NCI-H1092 (cell line): ENCODE measurements at places on chromosomes 4 and X.
A peak's percentile ranks its signal among the peaks of the same experiment; 100 is the strongest.

DNA sequence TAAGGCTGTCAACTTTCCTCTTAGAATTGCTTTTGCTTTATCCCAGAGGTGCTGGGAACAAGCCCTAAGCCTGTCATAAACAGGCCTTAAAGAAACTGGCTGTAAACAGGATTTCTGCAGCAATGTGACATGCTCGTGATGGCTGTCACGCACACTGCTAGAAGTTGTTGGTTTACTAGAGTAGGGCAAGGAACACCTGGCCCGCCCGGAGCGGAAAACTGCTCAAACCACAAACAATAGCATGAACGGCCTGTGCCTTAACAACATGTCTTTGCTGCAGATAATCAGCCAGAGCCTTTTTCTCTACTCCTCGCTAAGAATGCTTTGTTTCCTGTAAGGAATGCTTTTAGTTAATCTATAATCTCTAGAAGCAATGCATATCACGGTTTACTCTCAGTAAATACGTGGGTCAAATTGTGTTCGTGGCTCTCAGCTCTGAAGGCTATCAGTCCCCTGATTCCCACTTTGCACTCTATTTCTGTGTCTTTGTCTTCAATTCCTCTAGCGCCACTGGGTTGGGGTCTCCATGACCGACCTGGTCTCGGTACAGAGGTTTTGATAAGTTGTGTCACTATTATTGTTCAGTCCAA lies 318.3 kb downstream of the GLUD2 start:
- DNase-seq, result no peak

DNA sequence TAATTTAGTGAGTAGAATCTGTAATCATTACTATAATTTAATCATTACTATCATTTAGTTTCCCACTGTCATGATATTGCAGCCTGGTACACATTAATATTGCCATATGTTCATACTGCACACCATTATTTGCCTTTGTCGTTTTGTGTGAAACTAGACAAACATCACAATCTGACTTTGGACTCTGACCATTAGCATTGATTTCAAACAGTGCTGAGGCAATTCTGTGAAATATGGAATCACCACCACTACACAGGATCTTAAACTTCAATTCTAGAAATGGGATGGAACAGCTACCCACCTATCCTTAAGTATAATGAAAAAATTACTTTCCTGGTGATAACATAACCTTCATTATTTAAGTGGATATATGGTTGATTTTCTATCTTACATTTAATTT lies 98.3 kb downstream of the SORBS2 start:
- no peak for DNase-seq

DNA sequence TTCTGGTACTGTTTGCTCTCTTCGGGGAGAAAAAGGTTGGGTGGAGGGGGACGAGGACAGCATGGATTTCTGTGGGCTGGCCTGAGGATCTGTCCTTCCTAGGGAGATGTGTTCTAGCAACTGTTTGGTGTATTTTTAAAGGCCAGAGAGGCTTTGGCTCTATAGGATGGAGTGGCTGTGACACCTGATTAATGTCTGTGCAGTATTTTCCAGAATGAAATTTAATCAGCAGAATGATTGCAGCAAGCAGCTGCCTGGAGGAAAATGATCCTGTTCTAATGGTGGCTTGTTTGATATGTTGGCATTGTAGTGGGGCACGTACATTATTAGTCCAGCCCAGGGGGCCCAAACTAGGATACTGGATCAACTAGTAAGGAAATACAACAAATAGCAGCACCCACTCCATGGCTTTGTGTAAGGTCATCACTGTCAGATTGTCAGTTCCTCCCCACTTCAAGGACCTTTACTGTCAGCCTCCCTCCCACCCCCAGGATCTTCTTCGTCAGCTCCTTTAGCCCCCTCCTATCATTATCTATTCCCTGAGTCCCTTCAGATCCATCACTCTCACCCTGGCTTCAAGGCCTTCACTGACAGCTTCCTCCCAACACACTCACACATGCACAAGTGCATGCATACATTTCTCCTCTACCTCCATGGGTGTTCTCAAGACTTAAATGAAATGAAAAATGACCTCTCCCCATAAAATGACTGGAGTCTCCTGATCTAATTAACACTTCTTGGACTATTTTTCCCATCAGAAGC lies 10.4 kb upstream of the TMEM255A start:
- DNase-seq, result no peak

DNA sequence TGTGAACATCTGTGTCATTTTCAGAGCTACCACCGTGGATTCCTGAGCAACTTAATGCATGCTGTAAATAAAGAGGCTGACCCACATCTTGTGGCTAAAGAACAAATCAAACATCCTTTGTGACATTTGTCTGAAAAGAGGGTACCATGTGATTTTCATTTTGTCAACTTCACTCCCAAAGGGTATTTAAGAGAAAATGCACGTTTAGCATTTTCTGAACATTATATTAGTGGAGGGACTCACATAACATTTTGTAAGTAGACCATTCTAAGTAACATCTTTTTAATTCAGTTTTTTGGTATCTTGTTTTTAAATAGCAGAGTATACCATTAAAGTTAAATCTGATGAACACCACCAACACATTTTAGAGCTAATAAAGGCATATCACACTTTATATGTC lies 17.0 kb upstream of the CPE start:
- no peak for DNase-seq

- no peak for DNase-seq
Measured at GRCh38 chrX:154307202-154307601, 11.6 kb downstream of the TKTL1 start.

DNA sequence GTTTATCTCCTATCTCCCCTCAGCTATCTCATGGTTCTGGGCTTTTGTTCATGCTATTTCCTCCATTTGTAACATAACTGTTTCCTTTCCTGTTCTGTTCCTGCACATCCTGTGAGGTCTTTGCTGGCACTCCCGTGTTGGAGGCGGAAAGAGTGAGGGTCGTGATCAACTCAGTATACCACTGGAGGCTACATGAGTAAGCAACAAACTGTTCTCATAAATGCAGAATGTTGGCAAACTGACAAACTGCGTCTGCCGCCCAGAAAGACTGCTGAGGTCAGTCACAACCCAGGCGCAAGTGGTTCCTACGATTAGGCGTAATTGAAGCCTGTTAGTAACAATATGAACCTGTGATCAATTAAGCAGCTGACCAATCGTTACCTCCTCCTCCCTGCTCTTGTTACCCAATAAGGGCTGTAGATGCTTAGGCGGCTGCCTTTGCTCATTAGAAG lies 48.8 kb downstream of the C4orf33 start:
- no peak for DNase-seq

GRCh38 chrX:133437356-133437755 lies 22.1 kb upstream of the GPC4 start:
- DNase-seq, result no peak

DNA sequence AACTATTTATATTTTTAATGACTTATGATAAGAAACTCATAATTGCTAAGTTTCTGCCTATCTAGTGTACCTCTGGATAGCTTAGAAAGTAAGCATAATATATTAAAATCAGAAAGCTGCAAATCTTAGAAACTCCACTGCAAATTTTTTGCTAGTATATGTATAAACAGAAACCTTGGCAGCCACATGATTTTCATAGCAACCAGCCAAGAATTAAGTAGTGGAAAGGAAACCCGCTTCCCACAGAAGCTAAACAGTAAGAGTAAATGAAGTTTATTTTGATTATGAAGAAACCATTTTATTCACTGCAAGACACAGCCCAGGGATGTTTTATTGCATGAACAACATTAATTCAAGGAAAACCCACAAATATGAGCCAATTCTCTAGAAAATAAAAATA lies 872.5 kb upstream of the ADGRL3 start:
- DNase-seq, result no peak

- no peak for DNase-seq
Measured at GRCh38 chrX:151694121-151694520, 1.1 kb upstream of the PRRG3 start.

GRCh38 chr4:129327637-129328036 lies 231.7 kb downstream of the C4orf33 start:
- no peak for DNase-seq

- no peak for DNase-seq
Measured at GRCh38 chr4:42816880-42817400, 75.6 kb upstream of the GRXCR1 start.

GRCh38 chrX:7606039-7606652 lies 236.8 kb upstream of the VCX start:
- no peak for DNase-seq

GRCh38 chr4:157918036-157918832 lies 254.6 kb downstream of the GASK1B start:
- DNase-seq, result no peak

- no peak for DNase-seq
Measured at GRCh38 chr4:121938282-121939092, 13.4 kb downstream of the TRPC3 start.

DNA sequence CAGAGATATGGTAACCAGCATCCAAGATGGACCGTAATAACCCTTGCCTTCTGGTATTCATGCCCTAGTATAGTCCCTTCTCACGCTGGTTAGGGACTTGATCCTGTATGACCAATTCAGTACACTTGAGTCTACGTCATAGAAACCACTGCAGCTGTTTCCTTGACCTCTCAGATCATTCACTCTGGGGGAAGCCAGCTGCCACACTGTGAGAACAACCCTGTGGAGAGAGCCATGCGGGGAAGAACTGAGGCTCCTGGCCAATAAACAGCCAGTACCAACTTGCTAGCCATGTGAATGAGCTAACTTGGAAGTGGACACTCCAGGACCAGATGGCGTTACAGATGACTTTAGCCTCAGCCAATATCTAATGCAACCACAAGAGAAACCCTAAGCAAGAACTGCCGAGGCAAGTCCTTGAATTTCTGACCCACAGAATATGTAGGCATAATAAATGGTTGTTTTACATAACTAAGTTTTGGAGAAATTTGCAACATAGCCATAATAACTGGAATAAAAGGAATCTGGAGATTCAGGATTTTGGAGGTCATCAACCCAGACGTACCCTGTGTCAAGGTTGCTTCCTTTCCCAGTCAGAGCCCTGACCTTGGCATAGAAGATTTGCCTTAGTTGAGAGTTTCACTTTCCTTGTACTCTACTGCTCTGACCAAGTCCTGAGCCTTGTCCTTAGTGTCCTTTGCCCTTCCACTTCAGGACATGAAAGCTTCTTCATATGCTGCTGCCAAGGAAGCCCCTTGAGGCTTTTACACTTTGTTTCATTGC lies 87.3 kb upstream of the ZNF81 start:
- DNase-seq, result no peak

DNA sequence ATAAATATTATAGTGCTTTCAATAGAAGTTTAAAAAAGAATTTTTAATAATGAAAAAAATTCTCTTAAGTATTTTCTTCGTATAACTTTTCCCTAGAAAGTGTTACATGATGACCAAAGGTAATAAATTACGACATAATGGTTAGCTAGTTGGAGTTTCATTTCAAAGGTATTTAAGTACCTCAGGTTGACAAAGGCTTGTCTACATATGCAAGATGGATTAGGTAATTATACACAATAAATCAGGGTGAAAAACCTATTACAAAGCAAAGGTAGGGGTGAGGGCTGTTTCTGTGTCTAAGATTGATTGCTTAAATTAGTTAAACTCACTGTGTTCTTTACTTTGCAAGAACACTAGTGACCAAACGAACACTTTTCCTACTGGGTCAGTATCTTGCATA lies 508.5 kb upstream of the FAT1 start:
- DNase-seq, result no peak

GRCh38 chr4:173573286-173573685 lies 43.3 kb upstream of the HAND2 start:
- DNase-seq, result no peak

- peak; percentile 76 for DNase-seq
Measured at GRCh38 chrX:107747596-107748161, 27.9 kb downstream of the TSC22D3 start.

DNA sequence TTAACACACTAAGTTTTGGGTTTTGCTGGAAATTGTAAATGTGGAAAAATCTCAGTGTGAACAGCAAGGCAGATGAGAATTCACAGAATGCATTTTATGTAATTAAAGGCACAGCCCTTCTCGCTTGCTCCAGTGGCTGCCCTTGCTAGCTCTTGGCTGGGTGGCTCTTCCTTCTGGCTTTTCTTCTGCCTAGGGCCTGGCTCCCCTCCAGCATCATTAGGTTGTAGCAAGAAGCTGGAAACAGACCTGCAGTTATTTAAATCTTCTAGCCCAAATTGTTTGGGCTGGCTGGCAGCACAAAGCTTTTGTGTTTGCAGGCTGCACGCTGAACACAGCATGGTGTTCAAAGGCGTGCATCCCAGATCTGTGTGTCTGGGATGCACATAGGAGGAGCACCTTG lies 56.5 kb downstream of the LIMCH1 start:
- DNase-seq, result no peak

DNA sequence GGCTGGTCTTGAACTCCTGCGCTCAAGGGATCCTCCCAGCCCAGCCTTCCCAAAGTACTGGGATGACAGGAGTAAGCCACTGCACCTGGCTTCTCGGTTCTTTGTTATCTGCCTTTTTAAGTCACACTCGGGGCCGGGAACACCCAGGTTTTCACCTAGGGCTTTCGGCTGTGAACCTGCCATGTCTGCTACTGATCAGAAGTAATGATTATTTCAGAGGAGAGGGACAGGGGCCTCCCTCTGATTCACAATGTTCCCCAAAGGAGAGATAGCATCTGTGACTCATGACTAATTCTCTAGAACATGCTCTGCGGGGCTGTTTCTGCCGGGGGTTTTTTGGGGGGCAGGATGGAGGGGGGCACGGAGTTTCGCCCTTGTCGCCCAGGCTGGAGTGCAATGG lies 26.9 kb downstream of the CRLF2 start:
- DNase-seq, result no peak

DNA sequence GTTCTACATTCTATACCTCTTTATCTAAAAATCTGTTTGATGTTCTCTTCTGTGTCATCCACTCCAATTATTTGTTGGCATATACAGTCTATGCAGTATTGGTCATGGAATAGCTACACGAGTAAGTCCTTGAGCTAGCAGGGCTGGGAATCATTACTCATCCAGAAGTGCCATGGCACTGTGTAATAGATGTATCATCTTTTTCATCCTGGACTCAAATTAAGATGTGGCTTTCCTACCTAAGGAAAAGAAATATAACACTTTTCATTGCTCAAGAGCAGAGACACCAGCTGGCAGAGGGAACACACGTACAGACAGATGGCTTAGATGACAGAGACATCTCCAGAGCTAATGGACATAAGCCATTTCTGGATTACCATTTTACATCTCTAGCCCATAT lies 159.8 kb downstream of the FAM13A start:
- DNase-seq, result no peak

- no peak for DNase-seq
Measured at GRCh38 chr4:151204925-151205524, 71.9 kb upstream of the PRSS48 start.

DNA sequence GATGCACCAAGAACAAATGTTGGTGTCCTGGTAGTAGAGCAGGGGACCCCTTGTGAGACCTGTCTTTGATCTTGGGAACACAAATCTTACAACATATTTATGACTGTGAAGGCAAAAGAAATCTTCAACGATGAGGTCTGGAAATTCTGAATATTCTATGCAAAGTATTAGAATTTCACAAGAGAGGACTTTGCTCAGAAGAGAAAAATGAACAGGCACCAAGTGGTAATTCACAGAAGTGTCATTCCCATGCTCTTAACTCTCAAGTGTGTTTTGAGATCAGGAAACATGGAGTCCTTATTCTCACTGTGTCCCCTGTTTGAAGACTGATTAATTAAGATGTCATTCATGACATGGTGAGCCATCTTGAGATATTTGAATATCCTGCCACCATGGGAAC lies 52.5 kb downstream of the COQ2 start:
- DNase-seq, result no peak

GRCh38 chr4:184282251-184282713 lies 64.6 kb upstream of the ENPP6 start:
- DNase-seq, result peak; percentile 21

- DNase-seq, result no peak
Measured at GRCh38 chr4:181372014-181372413, 871.2 kb upstream of the TENM3 start.
